ENCODE measurements at places on chromosomes 5 and 9.

- DNase-seq = no peak
These were observed 503.0 kb downstream of the SPATA31D1 start for GRCh38 chr9:82491604-82492003.

DNA sequence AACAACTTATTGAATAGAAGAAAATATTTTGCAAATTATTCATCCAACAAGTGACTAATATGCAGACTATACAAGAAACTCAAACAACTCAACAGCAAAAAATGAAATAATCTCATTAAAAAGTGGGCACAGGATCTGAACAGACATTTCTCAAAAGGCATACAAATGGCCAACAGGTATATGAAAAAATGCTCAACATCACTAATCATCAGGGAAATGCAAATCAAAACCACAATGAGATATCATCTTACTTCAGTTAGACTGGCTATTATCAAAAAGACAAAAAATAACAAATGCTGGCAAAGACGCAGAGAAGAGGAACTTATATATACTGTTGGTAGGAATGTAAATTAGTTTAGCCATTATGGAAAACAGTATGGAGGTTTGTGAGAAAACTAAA, 1.8 kb upstream of the AMACR start:
- no peak for DNase-seq

DNA sequence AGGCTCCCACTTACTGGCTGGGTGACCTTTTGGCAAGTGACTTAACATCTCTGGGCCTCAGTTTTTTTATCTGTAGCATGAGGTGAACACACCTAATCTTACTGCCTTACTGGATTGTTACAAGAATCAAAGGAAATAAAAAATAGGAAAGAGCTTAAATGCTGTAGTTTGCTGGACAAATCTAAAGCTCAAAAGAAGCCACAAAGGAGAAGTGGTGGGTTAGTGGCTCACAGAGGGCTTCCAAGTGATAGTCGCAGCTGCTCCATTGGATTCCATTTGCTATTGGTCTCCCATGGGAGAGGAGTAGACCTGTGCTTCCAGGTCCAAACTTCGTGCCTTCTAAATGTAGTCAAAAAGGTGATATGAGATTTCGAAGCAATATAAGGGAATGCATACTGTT, 123.6 kb downstream of the SEMA6A start:
- DNase-seq = no peak

DNA sequence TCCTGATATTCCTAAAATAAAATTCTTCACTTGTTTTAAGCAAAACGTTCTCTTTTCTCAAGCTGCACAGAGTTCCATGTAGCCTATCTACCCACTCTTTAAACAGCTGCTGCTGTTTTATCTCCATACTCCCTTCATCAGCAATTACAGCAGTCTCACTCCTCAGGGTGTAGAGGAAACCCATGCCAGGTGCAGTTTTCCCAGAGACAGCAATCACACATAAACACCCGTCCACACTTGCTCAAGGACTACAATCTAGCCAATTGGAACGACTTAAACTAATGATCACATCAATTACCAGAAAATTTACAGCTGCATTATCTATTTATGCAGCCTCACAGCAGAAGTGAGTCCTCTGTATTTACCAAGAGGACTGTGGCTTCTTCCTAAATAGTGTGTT, 141.7 kb downstream of the HTR1A start:
- DNase-seq = no peak

GRCh38 chr5:122420537-122421236, 108.7 kb downstream of the SNCAIP start:
- DNase-seq = no peak

DNA sequence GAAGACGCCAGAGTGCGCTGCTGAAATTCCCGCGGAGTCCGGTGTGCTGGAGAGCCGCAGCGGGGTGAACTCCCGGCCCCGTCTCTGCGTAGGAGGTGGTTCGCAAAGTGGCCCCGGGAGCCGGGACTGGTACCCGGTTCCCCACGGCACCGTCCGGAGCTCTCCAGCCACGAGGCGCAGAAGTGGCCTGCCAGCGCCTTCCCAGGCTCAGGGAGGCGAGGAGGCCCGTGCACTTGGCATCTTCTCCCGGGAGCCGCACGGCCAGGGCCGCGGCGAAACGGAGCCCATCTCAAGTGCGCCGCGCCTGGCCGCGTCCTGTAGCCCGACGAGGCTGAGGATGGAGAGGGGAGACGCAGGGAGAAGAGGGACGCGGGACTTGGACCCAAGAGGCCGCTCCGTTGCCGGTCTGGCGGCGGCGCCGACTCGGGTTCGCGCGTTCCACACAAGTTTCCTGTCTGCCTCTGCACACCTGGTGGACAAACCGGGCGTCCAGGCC, 1.1 kb upstream of the IRX1 start:
- DNase-seq = no peak

DNA sequence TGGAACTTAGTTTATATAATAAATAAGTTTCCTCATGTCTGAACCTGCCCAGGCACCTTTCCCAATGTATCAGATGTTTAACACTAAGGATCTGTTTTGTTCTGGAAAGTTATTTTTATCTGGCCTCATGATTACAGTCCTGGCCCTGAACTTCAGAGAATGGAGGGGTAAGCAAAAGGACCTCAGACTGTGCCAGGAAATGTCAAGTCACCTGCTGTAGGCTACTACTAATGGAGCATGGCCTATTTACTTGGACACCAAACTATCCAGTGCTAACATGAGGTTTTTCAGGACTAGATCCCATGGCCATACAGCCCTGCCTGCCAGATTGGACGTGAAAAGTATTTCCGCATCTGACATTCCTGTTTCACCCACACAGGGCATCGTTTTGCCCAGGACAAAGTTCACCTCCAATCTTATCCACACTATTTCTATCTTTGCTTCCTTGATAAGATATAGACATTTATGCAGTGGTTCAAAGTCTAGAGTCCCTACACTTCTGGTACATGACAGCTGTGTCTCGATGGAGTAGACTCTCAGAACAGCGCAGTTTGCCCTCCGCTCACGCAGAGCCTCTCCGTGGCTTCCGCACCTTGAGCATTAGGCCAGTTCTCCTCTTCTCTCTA, at the start of gene BTNL8:
Gene BTNL8 (plus strand): TSS at position 539 of the 626 bp plus-strand sequence. CDS start 152 bp downstream, outside the sequence.
- DNase-seq = no peak
